Activated T-helper 2 cell treated with anti-CD3 and anti-CD28 coated beads, Interferon-gamma antibody, Interleukin-2, Interleukin-4, amounts not matched to agents 10 μg/mL and 5 μg/mL and 100 μg/mL, durations not matched to agents 14 hours and 24 hours and 36 hours (primary cell): ENCODE measurements at places on chromosomes 2 and 18. TPM values are rescaled to one million over a fixed set of nuclear protein-coding genes. Genes with fewer than 3 reads are reported as not detected.

- no peak for DNase-seq
These were observed 15.7 kb downstream of the ZNF407 start for GRCh38 chr18:74613381-74613780.

Gene IL1R2
- 0.97 and 1.8 TPM in 2 replicates for total RNA-seq

DNA sequence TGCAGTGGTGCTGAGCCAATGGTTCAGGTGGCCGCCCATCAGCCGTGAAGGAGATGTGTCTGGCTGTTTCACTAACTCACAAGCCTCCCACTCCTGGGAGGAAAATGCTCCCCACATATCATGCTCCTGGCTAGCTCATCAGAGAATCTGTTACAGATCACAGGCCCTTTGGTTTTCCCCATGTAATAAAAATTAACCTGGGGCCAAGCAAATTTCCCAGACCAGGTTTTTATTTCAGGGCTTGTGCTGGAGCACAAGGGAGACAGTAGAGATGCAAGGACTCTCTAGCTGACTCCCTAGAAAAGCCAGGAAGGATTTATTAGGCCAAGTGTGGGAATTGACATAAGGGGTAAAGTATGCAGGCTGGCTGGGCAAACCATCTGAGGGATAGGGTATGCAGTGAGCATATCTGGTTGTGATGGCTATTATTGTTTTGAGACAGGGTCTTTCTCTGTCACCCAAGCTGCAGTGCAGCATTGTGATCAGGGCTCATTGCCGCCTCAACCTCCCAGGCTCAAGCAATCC is 40.6 kb upstream of the CCBE1 start:
- no peak for DNase-seq

Gene TUBA4B
- total RNA-seq, result not detected in 2 replicates

DNA sequence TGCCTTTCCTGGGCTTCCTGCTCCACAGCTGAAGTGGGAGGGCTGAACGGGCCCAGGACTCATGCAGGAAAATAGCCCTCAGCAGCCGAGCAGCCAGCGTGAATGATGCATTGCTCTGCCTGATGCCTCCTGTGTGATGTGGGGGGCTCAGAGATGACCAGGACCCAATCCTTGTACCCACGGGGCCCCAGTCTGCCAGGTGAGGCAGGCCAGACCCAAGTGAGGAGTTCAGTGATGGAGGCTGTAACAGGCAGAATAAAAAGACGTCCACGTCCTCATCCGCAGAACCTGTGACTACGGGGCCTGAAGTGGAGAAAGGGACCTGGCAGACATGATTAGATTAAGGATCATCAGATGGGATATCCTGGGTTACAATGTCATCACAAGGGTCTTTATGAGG is 194.9 kb upstream of the HDAC4 start:
- no peak for DNase-seq

DNA sequence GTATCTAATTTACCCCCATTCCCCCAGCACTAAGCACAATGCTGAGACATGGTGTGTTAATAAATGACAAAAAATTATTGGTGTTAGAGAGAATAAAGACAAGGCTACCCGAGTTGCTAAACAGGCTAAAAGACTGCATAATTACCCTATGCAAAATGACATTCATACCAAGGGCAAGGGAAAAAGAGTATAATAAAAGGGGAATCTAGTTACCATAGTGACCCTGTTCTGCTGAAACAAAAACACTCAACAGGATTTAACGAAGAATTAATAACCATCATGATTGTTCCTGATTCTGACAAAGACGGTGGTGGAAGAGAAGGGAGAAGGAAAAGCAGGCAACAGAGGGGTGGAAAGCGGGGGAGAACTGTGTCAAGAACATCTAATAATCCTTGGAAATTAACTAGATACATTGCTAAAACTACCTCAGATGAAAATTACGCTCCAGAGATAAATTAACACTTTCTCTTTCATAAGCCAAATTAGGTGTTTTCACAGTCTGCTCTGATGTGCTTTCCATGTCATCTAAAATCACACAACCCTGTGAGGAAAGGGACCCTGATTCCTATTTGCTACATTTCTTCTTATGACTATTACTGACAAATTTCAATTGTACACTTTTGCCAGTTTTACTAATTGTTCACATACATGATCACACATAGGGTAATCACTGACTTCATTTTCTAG is 25.5 kb downstream of the TTR start:
- DNase-seq, result no peak

Gene FARSB
- total RNA-seq, result 47.7 and 49.8 TPM in 2 replicates

Gene FSHR
- total RNA-seq, result not detected in 2 replicates

DNA sequence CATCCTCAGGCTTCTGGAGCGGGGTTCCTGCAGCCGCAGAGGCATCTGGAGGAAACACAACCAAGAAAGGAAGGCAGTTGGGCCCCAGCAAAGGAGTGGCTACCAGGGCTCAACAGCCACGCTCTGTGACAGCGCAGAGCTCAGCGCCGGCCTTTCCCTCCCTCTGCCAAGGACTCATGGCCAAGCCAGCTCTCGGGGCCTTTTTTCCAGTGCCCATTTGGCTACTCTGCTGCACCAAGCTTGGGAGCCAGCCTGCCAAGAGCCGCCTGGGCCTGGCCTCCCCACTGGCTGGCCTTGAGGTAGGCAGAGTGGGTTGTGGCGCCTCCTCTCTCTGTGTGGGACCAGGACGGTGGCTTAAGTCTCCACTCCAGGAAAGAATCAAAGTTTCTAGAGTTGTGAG is 7.2 kb upstream of the CCDC74A start:
- DNase-seq, result no peak

DNA sequence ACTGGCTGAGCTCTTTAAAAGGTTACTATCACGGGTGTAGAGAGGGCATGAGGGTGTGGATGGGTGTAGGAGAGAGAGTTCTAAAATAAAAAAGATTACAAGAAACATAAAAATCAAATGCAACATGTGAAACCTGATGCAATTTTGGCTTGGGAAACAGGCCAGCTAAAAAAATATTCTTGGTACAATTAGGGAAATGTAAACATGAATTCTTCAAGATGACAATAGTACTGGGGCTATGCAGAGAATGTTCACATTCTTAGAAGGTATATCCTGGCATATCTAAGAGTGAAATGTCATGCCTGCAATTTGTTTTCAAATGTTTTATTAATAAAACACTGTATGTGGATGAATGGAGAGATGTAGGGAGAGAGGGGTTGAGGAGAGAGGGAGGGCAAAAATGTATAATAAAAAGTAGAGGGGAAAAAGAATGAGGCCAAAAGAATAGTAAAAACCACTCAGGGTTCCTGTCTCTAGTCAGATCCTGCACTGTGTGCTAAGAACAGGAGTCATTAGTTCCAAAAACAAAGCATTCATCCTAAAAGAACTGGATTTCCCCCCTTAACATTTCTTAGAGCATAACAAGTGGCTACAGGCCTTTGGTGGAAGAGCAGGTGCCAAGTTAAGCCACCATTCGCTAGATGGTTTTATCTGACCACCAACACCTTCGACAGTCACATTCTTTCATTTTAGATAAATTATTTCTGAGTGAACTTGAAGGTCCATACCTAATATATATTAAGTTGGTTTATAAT is 77.3 kb downstream of the LPIN2 start:
- no peak for DNase-seq

DNA sequence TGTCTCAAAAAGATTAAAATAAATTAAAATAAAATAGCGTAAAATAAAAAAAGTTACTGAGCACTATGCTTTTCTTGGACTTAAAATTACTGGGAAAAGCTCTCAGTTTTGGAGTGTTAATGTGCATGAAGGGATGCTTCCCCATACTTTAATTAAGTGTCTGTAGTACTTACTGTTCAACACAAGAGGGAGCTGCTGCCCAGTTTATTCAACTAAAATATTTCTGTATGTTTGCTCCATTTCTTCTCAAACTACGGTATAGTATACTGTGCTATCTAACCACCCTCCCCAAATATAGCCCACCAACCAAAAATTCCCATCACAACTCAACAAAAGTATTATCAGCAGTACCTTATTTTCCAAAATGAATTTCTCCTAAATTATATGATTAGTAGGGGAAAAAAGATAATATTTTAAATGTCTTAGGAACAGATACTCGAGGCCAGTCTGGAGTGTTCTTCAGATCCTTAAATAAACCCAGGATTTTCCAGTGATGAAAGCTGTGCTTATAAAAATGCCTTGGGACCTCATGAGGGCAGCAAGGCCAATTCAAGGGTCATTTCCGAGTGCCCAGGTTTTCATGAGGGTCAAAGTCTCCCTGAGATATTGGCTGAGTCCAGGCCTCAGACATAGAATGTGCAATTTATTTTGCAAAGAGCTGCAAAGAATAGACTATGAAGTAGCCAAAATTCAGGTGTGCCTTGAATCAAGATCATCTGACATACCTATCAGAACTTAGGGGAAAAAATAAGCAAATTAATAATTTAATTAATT is 64.1 kb downstream of the CHRNA1 start:
- no peak for DNase-seq

- DNase-seq, result no peak
These were observed 272.5 kb downstream of the ZNF407 start for GRCh38 chr18:74869904-74870863.

Gene KHK
- 12.3 and 13.4 TPM in 2 replicates for total RNA-seq

DNA sequence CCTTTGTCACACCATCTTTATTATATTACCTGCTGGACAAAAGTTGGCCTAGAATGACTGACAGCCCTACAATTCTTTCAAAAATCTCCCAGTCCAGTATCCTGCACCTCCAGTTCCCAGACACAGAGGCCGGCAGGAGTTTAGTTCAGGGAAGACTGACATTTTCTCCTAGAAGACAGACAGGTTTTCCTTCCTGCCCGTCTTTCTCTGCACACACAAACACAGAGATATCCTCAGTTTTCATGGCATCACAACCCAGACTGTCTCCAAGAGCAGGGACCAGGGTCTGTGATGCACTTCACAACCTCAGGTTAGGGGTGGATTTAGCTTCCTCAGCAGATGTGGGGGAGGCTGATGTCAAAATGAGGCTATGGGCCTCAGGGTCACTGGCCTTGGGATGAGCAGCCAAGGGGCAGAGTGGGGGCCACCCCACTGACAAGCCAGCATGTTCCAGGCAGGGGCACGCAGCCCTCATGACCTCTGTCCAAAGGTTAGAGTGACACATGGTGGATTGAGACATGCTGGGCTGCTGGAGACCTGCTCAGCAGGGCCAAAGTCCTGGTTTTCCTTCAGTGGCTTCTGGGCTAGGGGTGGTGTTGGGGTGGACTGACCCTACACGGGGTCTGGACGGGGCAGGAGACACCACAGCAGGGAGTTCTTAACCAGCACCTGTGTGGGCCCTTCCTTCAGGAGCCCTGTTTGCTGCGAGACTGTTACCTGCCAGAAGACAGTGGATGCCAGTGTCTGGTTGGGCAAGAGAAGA is 70.5 kb downstream of the SFXN5 start:
- DNase-seq, result no peak

Gene CD226
- 81.5 and 85.3 TPM in 2 replicates for total RNA-seq

- DNase-seq, result no peak
These were observed 4.5 kb downstream of the RHOB start for GRCh38 chr2:20451341-20451740.

DNA sequence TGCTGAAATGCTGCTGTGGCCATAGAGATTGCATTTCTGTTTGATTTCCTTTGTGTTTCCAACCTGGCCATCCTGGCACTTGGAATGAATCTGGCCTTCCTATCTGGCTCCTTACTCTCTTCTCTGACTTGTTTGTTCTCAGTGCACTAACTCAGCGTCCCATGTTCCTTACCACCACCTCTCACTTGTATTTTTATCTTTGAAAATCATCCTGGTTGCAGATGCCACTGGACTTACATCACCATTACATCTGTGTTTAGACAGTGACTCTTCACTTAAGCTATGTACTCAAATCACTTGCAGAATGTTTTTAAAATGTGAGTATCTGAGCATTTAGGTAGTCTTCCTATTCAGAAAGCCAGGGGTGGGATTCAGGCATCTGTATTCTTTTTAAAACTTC is 239.5 kb downstream of the WDR7 start:
- DNase-seq, result no peak

DNA sequence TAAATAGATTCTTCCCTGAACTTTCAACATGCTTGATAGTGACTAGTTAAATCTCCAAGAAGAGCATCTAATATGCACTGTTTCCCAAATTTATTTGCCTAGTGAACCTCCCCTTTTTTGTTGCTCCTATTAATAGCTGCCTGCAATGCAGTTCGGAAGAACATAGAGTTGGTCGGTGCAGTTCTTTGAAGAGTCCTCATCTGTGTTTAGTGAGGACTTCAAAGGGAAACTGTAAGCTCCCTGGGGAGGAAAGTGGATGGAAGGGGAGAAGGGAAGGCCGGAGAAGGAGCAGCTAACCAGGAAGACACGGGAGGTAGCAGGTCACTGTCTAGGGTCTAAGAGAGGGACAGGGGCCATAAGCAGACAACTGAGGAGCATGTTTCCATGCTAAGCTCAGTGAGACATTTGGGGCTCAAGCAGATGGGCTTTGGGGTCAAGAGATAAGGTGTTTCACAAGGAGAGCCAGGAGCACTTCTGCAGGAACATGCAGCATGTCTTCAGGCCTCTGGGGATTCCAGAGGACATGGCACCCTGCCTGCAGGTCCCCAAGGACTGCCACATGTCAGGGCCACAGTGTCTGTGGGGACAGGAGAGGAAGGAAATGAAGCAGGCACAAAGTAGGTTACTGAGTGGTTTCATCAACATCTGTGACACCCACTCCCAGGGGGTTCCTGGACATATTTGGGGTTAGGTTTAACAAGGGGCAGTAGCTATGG is 48.7 kb upstream of the ANXA4 start:
- peak; percentile 16 for DNase-seq

GRCh38 chr2:128564131-128564530 is 245.5 kb upstream of the HS6ST1 start:
- DNase-seq, result no peak

Gene ADD2
- 3.1 and 3.2 TPM in 2 replicates for total RNA-seq

- DNase-seq, result no peak
These were observed 996 bp downstream of the TGFBRAP1 start for GRCh38 chr2:105328281-105329196.

Gene CD207
- total RNA-seq, result not detected in 2 replicates

DNA sequence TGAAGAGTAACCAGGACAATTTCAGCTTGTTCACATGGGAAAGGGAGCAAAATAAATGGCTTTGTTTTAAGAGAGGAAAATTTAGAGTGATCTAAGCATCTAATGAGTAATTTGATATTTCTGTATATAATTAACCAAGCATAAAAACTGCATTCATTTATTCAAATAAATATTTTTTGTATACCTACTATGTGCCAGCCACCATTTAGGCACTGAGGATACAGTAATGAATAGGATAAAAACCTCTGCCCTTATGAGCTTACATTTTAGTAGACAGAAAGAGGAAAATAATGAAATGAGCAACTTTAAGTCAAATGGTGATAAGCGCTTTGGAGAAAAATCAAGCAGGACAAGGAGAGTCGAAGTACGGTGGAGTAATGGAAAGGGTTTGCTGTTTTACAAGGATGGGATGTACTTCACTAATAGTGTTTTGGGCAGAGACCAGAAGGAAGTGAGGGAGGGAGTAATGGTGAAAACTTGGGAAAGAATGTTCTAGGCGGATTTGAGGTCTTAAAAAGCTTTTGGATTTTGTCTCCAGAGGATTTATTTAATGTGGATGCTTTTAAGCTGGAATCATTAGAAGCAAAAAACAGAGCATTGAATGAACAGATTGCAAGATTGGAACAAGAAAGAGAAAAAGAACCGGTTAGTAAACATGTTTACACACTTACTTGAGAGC is 17.4 kb downstream of the NDC80 start:
- no peak for DNase-seq

GRCh38 chr2:238080518-238080917 is 19.6 kb upstream of the ESPNL start:
- no peak for DNase-seq

Gene SLC25A12
- total RNA-seq, result 27.2 and 27.3 TPM in 2 replicates
